ENCODE measurements at places on chromosomes 5 and 9.

- no peak for DNase-seq
Observed at GRCh38 chr5:2634399-2635176, 116.9 kb downstream of the IRX2 start.

- DNase-seq: no peak
Observed at GRCh38 chr5:126052791-126053190, 370.4 kb upstream of the GRAMD2B start.

- DNase-seq: no peak
Observed at GRCh38 chr9:87406543-87407166, 91.0 kb upstream of the DAPK1 start.

DNA sequence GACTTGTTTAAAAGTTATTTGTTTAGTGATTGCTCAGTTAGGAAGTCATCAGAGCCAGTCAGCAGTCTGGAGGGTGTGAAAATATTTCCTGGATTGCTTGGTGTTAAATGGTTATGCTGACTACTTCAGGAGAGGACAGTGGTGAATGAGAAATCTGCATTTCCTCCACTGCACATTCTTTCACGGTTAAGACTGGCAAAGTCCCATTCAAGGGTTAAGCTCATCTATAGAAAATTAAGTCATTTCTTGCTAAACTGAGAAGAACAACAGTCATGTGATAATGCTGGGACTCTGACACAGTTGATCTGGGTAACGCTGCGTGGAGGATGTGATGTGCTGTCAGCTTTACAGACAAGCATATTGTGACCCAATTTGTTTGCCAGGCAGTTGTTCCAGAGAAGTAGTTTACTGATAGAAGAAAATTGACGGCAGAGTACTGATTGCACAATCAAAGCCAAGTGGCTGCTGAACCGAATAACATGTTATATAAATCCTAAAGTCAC lies 80.4 kb downstream of the GRAMD2B start:
- DNase-seq: peak; percentile 8

- no peak for DNase-seq
Observed at GRCh38 chr5:17443333-17444130, 54.5 kb upstream of the TAF11L2 start.

DNA sequence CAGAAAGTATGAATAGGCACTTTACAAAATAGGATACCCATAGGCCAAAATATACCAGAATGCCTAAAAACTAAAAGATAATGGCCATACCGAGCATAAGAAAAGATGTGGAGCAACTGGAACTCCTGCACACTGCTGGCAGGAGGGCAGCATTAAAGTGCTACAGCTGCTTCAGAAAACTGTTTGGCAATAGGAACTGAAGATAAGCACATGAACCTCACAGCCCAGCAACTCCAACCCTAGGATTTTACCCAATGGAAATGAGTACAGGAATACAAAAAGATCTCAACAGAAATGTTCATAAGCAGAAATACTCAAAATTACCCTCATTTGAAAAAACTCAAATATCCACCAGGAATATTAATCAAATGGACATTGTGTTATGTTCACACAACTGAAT lies 209.3 kb downstream of the SPOCK1 start:
- DNase-seq: no peak

GRCh38 chr9:120931231-120932085 lies 4.9 kb upstream of the TRAF1 start:
- peak; percentile 74 for DNase-seq

DNA sequence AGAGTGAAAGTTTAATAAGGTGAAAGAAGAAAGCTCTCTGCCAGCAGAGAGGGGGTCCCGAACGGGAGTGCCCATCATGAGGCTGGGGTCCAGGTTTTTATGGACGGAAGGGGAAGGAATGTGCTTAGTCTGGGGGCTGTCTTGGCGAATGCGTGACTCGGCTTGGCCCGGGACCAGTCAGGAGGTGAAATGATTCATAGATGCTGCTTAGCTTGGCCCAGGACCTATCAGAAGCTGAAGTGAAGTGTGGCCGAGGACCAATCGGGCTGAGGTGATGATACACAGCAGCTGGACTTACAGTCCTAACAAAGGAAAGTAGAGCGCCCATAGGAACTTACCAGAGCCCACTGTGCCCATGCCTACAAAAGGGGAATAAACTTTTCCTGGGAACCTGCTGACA lies 3.9 kb upstream of the FKTN start:
- DNase-seq: no peak

- DNase-seq: no peak
Observed at GRCh38 chr9:25678846-25679360, 659 bp upstream of the TUSC1 start.

- DNase-seq: no peak
Observed at GRCh38 chr9:26426551-26427131, 466.0 kb downstream of the CAAP1 start.

GRCh38 chr5:150582241-150583109 lies 58.0 kb upstream of the SYNPO start:
- DNase-seq: no peak

GRCh38 chr9:93302586-93303257 lies 118.8 kb downstream of the WNK2 start:
- peak; percentile 69 for DNase-seq

DNA sequence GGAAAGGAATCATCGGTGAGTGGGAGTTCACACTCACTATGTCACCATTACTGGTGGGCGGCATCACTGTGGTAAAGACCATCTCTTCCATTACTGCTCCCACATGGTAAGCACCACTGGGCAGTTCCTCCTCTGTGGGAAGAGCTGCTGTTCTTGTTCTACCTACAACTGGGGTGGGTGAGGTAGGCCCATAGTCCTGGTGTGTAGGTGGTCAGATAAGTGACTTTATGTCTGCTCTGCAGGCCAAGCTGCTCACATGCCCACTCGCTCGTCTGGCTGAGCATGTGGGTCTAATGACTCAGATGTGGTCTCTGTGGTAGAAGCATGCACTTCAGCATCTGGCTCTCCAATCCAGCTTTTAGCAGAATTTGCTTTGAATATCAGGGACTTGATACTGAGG lies 82.9 kb downstream of the TMEM215 start:
- DNase-seq: no peak

DNA sequence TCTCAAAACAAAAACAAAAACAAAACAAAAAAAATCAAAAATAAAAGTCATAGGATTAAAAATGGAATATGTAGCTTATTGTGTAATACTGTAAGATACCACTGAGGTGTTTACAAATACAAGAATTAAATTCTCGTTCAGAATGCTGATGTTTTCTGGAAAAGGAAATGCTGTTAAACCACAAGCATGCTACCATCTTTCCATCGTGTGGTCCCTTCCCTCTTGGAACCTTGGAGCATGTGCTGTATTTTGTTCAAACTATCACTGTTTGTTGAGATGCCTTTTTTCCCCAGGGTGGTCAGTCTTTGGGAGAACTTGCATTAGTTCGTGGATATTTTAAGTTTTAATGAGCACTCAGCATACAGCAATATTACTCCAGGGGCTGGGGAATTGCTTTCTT lies 39.7 kb downstream of the SUB1 start:
- no peak for DNase-seq

DNA sequence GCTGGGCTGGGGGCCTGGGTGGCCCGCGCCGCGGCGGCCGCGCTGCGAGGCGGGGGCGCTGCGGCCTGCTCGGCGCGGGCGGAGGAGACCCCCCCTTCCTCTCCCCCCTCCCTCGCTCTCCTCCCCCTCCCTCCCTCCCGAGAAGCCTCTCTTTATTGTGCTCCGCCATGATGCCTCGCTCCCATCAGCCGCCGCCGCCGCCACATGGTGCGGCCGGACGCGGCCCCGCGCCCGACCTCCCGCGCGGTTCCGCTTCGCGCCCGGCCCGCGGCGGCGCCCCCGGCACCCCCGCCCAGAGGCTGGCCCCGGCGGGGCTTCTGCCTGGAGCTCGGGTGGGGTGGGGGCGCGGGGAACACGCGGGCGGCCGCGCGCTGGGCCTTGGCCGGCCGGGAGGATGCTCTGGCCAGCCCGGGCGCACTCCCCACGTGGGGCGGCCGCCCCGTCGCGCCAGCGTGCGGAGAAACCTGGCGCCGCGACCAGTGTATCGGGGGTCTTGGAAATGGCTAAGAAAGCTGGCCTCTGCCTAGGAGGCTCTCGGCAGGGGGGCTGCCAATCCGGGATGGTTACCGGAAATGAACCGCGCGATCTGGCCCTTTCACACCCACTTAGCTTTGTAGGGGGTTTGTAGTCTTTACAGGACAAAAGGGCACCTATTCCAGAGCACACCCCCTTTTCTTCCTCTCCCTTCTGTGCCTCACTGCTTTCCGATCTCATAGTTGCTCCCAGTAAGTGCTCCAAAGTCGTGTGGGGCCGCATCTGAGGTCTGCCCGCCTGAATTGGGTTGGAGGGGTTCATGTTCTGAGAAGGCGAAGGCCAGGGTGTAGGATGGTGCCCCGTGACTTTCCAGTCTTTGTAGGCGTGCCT lies 1.0 kb downstream of the SET start:
- peak; percentile 56 for DNase-seq

DNA sequence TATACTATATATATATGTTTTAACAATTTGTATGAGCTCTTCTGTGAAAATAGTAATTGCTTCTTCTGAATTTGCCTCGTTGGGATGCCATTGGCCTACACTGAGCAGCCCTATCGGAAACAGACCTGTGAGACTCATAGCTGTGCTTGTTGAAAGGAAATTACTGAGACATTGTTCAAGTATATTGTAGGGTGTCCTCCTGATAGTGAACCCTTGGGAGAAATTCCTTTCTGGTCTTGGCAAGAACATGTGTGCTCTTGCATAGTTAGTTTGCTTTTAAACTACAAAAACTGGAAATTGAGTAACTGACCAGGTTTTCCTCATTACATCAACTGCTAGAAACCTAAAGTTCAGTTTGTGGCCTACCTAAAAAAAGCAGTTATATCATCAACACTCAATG lies 160.9 kb downstream of the LURAP1L start:
- DNase-seq: no peak

- no peak for DNase-seq
Observed at GRCh38 chr5:203246-203930, 12.1 kb downstream of the LRRC14B start.

- DNase-seq: no peak
Observed at GRCh38 chr9:93288891-93289883, 105.2 kb downstream of the WNK2 start.

- DNase-seq: no peak
Observed at GRCh38 chr5:93154535-93154934, 426.5 kb downstream of the NR2F1-AS1 start.

GRCh38 chr5:76582230-76583162 lies 40.7 kb downstream of the F2RL2 start:
- DNase-seq: peak; percentile 46

GRCh38 chr9:88652876-88653275 lies 117.9 kb downstream of the NXNL2 start:
- no peak for DNase-seq

GRCh38 chr5:103847060-103847459 lies 284.5 kb upstream of the NUDT12 start:
- DNase-seq: no peak

GRCh38 chr5:41856644-41857491 lies 13.4 kb downstream of the OXCT1 start:
- DNase-seq: peak; percentile 49

DNA sequence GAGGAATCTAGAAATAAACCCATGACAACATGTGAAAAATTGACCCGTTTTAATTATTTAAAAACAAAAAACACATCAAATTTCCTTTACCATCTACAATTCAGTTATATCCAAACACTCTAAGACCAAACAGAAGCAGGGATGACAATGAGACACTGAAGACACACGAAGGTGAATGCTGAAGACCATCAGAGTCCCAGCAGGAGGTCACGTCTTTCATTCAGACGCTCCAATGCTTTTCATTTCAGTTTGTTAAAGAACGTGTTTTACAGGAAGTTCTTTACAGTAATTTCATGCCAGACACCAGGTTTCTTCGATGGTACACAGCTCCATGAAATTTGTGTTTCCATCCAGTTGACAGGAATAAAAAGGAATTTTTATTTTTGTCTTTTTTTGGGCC lies 10.1 kb downstream of the RBM22 start:
- no peak for DNase-seq

GRCh38 chr5:89729623-89730301 lies 679.8 kb downstream of the CETN3 start:
- DNase-seq: no peak

- no peak for DNase-seq
Observed at GRCh38 chr9:93129691-93130500, 4.2 kb downstream of the NINJ1 start.

DNA sequence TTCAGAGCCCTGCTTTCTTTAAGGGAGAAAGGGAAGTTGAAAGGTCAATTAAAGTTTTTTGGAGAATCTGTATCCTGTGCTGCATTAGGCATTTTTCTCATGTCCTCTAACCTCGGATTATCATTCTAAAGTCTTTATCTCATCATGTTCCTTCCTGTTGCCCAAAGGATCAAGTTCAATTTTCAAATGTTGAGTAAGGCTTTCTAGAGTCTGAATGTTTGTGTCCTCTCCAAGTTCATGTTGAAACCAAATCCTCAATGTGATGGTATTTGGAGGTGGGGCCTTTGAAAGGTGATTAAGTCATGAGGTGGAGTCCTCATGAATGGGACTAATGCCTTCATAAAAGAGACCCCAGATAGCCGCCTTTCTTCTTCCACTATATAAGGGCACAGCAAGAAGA lies 20.2 kb upstream of the TNC start:
- no peak for DNase-seq

- DNase-seq: no peak
Observed at GRCh38 chr5:17665836-17666235, 31.6 kb downstream of the TAF11L14 start.

DNA sequence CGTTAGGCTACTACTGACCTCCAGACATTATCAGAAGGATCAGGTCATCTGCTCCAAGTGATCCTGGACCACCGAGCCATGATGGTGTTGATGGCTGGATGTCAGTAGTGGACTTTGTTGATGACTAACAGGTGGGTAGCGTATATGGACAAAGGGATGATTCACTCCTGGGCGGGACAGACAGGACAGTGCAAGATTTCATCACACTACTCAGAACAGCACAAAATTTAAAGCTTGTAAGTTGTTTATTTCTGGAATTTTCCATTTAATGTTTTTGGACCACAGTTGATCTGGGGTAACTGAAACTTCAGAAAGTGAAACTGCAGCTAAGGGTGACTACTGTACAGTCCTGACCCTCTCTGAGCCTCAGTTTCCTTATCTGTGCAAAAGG lies 12.7 kb downstream of the PDGFRB start:
- no peak for DNase-seq

GRCh38 chr5:149337736-149338135 lies 7.6 kb upstream of the GRPEL2 start:
- DNase-seq: no peak
